NCI-H1105 treated with DMSO at 0.1 percent for 48 hours (cell line): ENCODE measurements at places on chromosomes 6 and 20.

DNA sequence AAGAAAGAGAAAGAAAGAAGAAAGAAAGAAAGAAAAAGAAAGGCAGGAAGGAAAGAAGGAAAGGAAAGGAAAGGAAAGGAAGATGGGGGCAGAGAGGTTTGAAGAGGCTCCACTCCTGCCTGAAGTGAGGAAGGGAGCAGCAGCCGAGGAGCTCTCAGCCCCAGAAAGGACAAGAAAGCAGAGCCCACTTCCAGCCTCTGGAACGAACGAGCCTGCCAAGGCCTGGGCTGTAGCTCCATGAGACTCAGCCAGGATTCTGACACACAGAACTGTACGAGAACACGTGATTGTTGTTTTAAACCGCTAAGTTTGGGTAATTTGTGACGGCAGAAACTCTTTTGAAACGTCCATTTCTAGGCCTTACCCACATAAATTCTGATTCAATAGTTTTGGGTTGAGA is 69.5 kb downstream of the TTLL2 start:
- DNase-seq: no peak

DNA sequence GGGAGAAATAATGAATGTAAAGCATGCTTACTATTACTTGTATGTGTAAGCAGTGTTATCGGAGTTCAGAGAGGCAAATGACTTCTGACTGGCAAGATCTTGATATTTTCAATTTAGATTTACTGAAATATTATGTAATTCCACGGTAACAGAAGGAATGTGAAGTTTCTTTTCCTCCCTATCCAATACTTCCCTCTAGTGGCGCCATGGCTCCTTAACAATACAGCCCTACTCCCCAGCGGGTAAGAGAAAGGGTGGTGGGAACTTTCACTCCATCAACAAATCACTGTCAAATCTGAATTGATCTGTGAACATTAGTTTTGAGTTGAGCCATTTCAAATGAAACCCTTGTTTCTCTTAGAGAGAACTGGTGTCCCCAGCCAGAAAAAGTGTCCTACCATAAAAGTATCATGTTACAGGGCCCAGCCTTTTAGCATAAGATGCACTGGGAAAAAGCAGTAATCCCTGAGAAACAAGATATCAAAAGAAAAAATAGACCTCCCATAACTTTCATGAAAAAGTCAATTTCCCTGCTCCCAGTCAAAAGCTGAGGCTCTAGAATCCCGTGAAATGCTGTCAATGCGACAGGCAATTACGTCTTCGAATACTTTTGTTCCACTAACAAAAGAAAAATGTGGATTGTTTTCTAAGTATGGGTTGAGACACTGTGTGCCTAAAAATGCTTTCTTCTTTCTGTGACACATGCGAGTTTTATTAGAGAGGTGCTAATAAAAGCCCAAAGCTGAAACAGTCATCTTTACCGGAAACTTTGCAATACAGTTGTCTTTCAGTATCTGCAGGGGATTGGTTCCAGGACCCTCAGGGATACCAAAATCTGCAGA is 12.9 kb downstream of the COX7A2 start:
- DNase-seq: peak; percentile 13

- no peak for DNase-seq
Measured at GRCh38 chr6:77626426-77626825, 26.4 kb upstream of the MEI4 start.

GRCh38 chr6:18042536-18043145 is 55.2 kb upstream of the KIF13A start:
- no peak for DNase-seq

DNA sequence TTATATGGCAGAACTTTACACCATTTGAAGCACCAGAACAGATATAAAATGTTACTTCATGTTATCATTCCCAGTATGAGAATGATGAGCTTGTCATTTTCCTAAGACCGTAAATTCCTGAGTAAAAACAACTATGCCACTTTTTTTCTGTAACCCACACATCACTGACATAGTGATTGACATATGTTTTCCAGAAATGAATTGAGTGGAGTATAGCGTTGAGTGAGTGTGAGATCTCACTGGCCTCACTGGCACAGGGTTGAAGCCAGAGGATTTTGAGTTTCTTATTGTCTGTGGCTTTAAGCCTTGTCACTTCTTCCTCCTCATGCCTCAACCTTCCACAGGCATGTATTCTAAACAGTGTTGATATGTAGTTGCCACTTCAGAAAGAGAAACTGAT is 62.3 kb downstream of the PDE7B start:
- no peak for DNase-seq

DNA sequence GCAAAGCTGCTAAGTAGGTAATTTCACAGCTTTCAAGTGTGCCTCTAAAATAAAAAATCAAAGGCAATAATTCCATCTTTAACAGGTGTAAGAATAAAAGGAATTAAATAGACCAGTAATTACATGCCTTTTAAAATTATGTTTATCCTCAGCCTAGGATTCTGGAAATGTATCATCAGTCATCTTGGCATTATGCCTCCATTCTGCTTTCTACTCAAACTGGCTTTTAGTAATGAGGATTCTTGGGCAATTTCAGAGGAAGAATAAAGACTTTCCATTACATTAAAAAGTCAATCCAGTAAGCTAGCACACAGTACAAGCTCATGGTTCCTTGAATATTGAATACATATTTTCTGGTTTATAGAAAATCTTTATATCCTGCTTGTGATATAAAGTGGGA is 44.7 kb downstream of the GSTA2 start:
- DNase-seq: peak; percentile 90

DNA sequence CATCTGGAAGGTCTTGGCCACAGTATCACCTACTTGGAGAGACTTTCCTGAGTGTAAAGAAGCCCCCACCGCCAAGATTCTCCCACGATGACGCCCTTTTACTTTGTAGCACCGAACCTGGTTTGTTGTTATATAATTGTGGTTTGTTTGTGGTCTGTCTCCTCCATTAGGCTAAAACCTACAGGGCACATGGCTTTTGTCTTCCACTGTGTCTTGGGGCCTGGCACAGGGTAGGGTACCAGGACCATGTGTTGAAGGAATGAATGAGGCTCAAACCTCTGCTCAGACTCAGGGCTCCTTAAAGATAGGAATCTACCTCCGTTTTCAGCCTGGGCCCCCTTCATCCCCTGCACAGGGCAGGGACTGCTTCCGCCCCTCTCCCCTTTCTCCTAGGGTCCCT is 59.4 kb upstream of the CCDC167 start:
- no peak for DNase-seq

GRCh38 chr6:39268171-39268570 is 38.9 kb upstream of the KCNK5 start:
- DNase-seq: no peak

DNA sequence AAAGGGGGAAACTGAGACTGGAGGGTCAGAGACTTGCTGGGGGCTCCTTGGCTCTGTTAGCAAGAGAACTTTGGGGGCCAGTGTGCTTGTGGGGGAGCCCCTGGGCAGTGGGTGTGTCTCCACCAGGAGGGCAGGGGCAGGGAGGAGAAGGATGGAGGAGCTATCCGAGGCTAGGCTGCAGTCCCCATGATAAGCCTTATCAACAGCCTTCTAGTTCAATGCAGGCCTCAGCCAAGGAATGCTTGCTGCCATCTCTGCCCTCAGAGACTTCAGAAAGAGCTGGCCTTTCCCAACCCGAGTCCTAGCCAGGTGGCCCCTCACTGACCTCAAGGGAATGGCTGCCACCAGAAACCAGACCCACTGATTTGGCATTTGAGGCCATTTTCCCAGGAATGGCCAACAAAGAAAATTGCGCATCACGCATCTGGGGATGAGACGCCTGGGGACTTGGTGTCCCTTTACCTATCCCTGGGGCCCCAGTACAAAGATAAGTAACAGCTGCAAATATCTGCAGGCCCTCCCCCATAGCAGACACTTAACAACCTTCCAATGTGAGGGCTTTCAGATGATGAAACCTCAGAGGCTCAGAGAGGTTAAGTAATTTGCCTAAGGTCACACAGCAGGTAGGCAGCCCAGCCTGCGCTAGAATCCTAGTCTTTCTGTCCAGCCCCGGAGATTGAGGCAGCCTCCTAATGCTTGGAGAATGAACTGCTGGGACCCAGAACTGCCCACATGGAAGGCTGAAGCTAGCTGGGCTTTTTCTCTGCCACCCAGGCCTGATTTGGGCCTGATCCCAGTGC is 4.9 kb downstream of the TGM2 start:
- DNase-seq: no peak

- no peak for DNase-seq
Measured at GRCh38 chr20:50589548-50590347, 79.6 kb downstream of the PTPN1 start.

DNA sequence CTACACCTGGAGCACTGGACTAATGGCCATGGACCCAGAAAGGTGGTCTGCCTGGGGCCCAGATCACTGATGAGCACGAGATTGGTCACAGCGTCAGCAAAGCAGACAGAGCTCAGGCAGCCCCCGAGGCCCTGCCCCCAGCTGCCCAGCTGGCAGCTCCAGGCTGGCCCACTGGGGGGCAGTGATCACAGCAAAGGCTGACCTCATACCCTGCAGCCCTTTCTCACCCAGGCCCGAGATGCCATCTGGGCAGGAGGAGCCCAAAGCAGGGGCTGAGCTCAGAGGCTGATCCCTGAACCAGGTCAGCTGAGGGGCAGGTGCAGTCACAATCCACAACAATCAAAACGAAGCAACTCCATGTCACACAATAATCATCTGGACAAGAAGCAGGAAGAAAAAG is 4.1 kb downstream of the MAP1LC3A start:
- peak; percentile 17 for DNase-seq

GRCh38 chr6:149560736-149561135 is 5.4 kb upstream of the GINM1 start:
- DNase-seq: peak; percentile 11

- no peak for DNase-seq
Measured at GRCh38 chr6:14849185-14849584, 396.7 kb upstream of the JARID2 start.

- DNase-seq: no peak
Measured at GRCh38 chr20:4555188-4555890, 166.4 kb upstream of the PRND start.

- no peak for DNase-seq
Measured at GRCh38 chr20:1827510-1827973, 67.7 kb upstream of the SIRPA start.

DNA sequence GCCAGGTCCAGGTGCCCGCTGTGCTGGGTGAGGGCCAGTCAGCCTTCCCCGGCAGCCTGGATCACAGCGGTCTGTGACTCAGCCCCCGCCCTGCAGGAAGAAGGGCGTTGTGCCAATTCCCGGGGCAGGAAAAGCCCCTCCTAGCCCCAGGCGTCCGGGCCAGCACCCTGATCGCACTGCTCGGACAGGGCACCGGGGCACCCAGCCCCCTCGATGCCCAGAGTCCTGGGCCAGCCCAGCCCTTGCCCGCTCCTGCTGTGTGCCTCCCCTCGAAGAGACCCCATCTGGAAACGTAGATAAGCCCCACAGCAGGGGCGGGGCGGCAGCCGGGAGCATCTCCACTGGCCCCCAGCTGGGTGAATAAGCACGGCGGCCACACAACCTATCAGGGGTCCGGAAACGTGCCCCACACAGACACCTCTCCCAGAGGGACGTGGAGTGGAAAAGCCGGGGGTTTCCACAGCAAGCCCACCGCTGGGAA is 9.9 kb downstream of the LAMA5 start:
- DNase-seq: no peak

DNA sequence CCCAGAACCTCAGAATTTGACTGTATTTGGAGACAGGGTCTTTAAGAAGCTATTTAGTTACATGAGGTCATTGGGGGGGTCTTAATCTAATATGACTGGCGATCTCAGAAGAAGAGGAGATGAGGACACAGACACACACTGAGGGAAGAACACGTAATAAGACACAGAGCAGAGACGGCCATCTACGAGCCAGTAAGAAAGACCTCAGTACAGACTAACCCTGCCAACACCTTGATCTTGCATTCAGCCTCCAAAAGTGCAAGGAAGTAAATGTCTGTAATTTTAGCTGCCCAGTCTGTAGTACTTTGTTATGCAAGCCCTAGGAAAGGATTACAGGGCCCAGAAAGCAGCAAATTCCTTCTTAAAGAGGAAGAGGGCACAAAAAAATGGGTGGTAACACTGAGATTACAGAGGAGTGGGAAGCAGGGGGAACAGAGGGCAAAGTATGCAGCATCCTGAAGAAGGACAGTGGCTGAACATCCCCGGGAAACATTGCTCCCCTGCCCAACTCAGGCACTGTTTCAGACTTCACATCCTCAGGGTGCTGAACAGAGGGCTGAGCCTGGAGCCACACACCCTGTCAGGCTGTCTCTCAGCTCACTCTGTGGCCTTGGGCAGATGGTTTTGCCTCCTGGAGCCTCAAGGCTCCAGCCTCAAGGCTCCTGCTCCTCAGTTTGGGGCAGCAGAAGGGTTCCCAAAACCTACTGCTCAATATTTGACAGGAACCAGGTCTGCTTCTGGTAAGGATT is 27.9 kb upstream of the SIRPG start:
- no peak for DNase-seq

DNA sequence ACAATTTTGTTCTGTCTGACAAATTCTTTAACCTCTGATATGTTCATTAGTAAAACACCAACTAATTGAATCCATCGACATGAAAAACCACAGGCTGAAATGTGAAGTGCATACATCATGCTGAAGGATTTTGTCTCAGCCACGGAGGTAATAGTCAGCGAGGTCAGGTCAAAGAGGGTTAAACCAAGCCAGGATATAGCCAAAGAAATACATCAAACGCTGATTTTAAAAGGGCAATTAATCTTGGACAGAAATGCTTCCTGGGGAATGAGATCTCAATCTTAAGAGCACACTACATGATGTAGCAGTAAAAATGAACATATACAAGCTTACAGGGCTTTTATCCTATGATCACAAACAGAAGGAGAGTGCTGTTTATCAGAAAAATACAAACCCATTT is 106.7 kb downstream of the PRDM1 start:
- DNase-seq: no peak

DNA sequence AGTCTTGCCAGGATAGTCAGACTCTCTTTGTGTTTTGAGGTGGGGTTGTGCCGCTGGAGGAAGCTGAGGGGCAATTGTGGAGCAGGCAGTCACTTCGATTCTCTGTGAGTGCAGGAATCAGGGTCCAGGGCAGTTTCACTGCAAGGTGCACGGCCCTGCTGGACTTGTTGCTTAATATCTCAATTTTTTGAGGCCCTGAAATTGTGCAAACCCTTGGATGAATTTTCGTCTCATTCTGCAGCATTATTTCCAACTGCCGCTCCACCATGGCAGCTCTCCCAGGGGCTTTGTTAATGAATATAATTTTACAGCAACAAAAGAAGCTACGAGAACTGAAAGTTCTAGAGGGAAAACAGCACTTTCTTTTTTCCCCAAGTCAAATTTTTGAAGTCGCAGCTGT is 531.9 kb downstream of the QKI start:
- DNase-seq: no peak

GRCh38 chr20:45631184-45631583 is at the start of gene WFDC9:
Gene WFDC9, minus strand, starts transcription at chr20:45631284. Its CDS starts 21,103 bp downstream, at chr20:45610181.
- DNase-seq: no peak

DNA sequence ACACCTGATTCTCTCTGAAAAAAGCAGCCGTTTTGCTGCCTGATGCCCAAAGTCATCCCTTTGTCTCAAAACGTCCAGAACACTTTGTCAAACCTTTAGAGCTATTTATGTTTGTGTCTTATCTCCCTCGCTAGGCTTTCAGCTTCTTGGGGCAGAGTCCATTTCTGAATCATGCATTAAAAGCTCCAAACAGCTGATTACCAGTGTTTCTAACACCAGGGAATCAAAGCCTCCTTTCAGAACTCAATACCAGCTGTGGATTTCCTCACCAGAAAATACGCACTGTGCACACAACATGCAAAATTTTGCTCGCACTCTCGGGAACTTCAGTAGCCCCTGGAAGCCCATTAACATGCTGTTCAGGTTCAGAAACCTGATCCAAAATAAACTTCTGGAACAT is 333.3 kb downstream of the HACE1 start:
- no peak for DNase-seq
